Activated CD4-positive, alpha-beta T cell treated with anti-CD3 and anti-CD28 coated beads, Interleukin-10, Interleukin-2, amounts not matched to agents 100 ng/mL and 50 ng/mL, durations not matched to agents 16 hours and 8 hours (primary cell): ENCODE measurements at places on chromosomes 11 and 22.

DNA sequence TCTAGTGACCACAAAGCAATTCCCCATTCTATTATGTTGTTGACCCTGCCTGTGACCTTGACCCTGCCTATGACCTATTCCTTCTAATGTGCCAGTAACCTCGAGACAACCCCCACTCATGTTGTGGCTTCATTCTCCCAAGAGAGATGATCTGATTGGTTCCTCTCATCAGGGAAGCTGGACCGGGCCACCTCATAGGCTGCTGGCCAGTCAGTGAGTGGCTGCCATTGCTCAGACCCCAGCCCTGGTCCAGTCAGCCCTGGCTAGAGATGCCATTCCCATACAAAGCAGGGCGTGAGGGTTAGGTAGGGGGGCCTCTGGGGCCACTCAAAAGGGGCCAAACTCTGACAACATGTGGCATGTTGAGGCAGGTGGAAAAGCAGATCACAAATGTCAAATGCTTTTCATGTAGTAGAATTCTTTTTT is 11.9 kb downstream of the SLC29A2 start:
- no peak for DNase-seq

- DNase-seq, result no peak
These were observed 615 bp upstream of the NFAM1 start for GRCh38 chr22:42432818-42433217.

GRCh38 chr11:17260020-17260419 is 16.5 kb upstream of the NUCB2 start:
- DNase-seq, result no peak

DNA sequence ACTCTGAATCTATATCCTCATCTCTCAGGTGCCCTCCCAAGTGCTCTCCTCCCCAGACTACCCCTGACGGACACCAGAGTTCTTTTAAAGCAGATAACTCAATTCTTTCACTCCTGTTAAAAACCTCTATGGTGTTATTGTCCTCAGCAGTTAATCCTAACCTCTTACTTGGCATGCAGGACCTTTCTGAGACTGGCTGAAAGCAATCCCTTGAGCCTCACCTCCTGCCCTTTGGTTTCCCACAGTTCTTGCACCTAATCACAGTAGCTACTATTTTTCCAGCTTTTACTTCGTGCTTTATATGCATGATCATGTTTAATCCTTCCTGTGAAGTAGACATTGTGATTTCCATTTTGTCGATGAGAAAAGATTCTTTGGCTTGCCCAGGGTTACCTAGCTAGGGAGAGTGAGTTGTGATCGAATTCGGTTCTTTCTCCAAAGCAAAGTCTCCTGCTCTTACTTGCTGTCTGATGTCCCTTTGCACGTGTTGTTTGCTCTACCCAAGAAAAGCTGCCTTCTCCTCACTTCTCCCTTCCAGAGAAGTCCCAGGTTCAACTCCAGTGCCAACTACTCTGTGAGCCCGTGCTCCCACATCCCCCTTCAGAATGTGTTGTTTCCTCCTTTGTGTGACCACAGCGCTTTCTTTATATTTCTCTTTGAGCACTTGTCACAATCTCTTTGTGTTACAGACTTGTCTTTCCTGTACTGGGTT is 2.1 kb downstream of the UBE2L3 start:
- DNase-seq, result peak; percentile 39

- no peak for DNase-seq
These were observed 1410.8 kb downstream of the TBC1D22A start for GRCh38 chr22:48173061-48173772.

DNA sequence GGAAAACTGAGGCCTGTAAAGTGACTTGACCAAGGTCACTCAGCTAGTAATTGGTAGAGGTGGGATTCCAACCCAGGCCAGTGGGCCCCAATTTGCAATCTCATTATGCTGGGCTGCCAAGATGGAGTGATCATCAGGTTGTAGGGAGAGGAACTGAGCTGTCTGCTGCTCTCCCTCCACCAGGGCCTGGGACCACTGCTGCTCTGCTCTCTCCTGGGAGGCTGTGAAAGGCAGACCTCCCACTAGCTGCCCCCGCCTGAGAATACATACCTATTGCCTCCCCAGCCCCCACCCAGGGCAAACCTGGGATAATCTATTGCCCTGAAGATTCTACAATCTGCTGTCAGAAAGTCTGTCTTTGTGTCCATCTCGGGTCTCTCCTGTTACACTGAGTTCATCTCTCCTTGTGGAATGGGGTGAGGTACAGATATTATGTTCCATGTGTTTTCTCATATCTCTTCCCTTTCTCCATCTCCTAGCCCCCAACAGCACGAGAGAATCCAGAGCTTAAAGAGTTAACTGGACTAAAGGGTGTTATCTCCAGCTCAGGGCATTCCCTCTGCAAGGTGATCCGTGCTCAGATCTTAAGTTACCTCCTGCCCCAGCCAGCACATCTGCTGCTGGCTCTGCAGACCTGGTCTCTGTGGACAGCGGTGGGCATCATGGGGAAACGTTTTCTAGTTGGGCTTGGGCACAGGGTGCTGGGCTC is 5.6 kb downstream of the NECTIN1 start:
- no peak for DNase-seq

DNA sequence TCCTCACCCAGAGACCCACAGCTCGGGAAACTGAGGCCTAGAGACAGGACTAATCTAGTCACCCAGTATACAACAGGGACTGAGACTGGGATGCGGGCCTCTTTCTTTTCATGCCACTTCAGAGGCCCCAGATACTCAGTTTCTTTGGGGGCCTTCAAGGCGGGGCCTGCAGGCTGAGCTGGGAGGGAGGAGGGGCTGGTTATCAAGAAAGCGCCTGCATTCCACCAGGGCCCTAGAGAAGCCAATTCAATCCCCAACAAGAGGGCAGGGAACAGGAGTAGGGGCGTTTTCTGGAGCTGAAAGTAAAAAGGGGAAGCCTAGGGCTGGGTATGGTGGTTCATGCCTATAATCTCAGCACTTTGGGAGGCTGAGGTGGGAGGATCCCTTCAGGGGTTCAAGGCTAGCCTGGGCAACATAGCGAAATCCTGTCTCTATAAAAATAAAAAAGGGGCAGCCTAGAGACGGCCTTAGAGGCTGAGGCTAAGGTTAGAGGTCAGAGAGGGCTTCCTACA is 1.6 kb downstream of the ATG2A start:
- no peak for DNase-seq

DNA sequence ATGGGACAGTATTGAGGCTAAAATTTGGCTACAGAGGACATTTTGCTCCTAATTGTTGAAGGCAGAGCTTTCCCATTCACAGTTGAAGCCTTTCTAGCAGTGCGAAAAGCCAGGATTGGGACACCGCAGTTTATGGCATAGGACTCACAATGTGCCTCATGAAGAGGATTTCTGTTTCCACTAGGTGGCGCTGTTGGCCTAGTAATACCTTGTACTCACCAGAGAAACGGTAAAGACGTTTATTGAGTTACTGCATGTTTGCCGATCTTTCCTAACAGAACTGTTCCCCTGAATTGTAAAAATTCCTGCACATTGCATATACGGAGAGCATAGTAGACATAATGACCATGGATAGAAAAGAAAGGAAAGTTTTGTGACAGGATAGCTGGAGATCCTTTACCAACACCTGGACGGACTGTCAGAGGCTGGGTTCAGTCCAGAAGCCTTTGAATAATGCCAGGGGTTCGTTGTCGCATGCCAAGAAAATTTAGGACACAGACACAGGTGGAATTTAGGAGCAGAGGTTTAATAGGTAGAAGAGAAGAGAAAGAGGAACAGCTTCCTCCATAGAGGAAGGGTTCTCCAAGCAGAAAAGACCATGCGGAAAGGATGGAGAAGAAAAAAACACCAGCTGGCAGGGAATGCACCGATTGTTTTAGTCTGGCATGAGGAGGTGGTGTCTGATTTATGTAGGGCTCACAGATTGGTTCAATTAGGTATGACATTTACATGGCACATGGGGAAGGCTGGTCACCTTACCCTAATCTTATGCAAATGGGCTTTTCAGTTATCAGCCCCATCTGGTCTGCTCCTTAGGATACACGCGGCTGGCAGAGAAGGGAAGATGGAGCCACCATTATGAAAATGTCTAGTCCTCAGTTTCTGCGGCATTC is 10.8 kb upstream of the OR51D1 start:
- DNase-seq, result peak; percentile 74

- no peak for DNase-seq
These were observed 27.8 kb downstream of the LIMK2 start for GRCh38 chr22:31239771-31240370.

DNA sequence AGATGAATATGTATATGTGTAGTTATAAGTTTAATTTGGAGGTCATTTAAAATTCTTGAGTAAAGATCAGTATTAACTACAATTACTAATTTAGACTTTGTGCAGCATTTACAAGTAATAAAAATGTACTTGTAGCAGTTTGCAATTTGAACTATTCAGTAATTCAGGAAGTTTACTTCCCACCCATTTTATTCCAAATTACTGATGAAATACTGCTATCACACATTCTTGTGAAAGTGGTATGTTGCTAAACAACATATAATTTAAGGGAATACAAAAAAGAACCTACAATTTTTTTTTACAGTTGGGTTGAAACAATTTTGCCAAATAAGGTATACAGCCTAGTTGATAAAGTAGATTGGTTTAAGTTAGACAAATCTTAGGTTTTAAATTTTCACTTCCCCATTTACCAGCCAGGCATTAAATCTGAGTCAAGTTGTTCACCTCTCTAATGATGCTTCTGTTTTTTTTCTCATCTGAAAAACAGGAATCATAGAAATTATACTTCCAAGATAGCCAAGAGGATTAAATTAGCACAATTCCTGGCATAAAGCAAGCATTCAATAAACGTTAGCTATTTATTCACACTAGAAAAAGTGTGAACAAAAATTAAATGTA is 45.3 kb downstream of the ZBTB44 start:
- DNase-seq, result no peak

DNA sequence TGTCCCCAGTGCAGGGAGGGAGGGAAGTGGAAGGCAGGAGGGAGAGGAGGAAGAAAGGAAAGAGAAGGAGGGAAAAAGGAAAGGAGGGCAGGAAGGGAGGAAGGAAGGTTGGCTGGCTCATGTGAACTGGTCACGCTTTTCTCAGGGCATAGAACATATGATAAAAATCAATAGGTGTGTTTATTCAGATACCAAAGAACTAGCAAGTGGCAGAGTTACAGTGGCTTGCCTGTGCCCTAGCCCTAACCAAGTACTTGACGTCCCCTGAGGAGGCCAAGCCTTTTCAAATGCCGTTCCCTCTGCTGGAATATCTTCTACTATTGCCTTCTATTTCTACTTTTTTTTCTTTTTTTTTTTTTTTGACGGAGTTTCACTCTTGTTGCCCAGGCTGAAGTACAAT is 33.5 kb downstream of the CHRDL2 start:
- no peak for DNase-seq

DNA sequence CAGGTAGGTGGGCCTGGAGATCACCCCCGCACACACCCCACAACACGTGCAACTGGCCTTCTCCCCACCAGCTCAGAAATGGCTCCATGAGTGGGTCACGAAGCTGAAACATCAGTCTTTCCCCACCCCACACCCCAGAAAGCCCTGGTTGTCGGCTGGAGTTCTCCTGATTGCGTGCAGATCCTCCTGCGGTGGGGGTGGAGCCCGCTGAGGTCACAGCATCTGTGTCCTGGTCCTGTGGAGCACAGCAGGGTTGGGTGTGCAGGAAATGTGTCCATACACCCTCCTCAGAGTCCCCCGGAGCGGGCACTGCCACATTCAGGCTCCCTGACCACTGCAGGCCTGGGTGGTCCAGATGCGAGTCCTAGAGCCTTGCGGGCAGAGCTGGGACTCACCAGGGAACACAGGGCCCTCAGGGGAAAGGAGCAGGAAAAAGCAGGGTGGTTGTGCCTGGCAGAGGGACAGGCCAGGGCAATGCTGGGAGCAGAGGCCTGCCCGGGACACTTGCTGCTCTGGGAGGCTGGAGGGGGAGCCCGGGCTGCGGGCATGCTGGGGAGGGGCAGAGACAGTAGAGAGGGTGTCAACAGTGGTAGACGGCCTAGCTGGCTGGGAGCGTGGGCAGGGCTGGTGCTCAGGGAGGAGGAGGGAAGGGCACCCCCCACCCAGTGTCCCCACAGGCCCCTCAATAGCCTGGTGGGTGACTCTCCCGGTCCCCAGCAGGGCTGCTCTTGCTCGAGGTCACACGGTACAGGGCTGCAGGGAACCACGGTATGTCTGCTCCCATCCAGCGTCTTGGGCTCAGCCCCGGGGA is 42.4 kb upstream of the PPARA start:
- DNase-seq, result no peak

DNA sequence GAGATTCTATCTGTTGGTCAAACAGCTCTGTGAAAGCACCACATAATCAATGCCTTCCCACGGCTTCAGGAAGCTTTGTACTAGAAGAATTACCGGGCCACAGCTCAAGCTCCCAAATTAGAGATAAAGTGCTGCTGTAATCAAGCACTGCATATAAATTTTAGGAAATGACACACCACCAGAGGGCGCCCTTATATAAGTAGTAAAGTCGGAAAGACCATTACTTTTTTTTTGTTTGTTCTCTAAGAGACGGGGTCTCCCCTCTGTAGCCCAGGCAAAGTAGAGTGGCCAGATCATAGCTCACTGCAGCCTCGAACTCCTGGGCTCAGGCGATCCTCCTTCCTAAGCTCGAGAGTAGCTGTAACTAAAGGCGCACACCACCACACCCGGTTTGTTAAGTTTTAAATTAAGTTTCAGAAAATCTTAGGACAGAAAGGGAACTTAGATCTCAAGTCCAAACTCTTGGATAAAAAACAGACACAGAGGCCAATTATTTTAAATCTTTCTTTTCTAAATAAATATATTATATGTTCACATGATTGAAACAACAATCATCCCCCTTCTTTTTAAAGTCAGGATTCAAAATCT is 32.6 kb downstream of the PRCP start:
- DNase-seq, result peak; percentile 78

GRCh38 chr11:13064593-13064992 is 55.5 kb downstream of the RASSF10 start:
- no peak for DNase-seq

DNA sequence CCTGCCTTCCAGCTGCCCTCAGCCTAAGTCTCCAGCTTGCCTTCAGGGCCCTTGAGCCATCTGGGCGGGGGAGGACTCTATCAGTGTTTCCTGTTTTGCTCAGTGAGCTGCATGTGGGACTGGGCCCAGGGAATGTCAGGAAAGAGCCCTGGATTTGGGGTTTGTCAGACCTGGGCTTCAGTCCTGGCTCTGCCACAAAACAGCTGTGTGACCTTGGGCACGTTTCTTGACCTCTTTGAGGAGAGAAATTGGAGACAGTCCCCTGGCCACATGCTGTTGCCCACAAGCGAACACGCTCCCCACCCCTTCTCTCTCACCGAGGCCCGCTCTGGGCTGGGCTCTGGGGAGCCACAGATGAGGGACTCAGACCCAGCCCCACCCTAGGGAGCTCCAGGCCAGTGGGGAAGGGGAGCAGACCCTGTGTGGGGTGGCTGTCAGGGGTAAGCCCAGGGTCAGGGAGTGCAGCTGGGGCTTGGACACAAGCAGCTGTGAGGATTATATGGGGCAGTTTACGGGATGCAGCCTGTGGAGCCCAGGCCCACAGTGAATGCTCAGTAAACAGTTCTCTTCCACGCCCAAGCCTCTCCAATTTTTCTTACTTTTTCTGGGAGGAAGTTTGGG is 12.3 kb downstream of the MYO7A start:
- DNase-seq, result no peak

DNA sequence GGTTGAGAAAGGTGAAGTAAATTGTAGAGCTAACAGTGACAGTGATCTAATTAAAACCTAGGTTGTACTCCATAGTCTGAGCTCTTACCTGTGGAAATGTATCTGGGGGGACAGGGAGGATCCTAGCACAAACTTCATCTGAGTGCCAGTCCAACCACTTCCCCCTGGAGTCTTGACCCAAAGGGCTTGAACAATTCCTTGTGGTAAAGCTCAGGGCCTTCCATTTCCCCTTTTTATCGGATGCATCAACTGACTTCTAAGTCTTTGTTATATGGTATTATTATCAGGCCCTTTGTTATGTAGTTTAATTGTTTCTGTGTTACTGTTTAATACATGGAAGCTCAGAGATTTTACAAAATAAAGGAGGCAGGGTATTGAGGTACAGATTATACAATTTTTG is 140.2 kb upstream of the SESN3 start:
- no peak for DNase-seq
